ENCODE measurements at places on chromosomes 11 and 22.

DNA sequence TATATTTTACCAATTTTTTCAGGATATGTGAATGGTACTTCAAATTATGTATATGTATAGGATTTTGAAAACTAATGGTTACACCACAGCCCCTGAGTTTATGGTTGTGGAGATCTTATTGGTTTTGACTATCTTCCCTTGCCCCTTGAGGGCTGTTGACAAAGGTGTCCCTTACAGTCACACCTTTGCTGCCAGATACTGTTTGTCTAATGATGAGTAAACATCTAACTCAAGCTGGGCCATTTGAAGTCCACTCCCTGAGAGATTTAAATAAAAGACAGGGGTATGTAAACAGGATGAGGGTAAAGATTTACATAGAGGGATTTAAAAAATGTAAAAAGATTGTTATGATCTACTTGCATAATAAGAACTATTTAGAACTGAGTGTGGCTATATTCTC is 38.9 kb upstream of the LUZP2 start:
- no peak for DNase-seq

DNA sequence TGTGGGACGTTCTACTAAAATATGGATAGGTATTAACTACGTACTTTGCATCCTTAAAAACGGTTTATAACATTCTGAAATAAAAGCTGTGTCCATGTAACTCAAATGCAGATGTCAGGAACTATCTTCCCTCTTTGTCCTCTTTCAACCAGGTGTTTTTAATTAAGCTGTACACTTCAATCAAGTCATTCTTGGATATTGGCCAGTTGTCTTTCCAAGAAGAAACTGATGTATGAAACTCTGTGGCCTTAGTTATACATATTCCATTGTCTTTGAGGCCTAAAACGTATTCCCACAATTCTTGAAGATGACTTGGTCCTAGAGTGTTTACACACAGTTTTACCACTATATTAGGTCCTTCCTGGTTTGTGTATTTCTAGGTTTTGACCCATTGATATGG is 249.0 kb upstream of the CNTN5 start:
- no peak for DNase-seq

- no peak for DNase-seq
These were observed 77.7 kb downstream of the BRD1 start for GRCh38 chr22:49749885-49750510.

- DNase-seq = no peak
These were observed 193.7 kb downstream of the MIAT start for GRCh38 chr22:26851125-26851524.

GRCh38 chr11:20467487-20468185 is 80.1 kb downstream of the PRMT3 start:
- DNase-seq = no peak

DNA sequence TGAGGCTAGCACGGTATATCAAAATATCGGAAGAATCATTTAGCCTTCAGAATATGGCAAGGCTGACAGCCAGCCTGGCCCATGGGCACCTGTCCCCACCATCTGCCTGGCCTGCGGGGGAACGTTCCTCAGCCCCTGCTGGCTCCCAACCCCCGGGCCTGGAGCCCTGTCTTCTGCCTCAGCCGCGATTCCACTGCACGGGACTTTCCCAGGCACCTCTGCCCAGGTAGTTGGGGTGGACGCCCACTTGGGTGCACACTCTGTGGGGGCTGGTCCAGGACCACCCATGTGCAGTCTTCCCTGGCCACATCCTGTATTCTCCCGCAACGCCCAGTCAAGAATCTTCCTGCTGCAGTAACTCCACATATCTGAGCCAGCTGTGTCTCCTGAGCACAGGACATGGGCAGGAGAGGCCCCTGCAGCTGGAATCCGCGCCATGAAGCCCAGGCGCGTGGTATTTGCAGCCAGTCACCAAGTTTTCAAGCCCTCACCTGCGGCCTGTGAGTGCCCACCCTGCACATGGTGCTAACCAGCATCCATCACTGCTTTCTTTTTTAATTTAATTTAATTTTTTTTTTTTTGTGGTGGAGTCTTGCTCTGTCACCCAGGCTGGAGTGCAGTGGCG is 77.9 kb downstream of the KCNQ1 start:
- DNase-seq = no peak

- no peak for DNase-seq
These were observed 9.2 kb downstream of the PVALB start for GRCh38 chr22:36807627-36808026.

- DNase-seq = no peak
These were observed 1.4 kb upstream of the VSIG10L2 start for GRCh38 chr11:125944350-125945010.

DNA sequence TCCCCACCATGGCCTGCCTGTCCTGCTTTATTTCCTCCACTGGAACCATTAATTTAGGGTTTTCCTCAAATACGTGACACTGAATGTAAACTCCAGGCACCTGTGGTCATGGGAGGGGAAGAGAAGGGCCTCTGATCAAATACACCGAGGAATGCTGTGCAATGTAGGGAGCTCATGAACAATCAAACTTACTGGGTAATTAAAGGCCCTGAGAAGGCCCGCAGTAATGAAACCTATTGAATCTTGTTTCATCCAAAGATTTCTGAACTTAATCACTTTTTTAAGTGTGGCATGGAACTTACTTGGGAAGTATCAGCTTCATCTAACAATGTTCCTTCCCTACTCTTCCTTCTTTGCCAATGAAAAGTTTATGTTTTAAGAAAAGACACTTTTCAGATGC is 299.8 kb downstream of the MIAT start:
- no peak for DNase-seq

DNA sequence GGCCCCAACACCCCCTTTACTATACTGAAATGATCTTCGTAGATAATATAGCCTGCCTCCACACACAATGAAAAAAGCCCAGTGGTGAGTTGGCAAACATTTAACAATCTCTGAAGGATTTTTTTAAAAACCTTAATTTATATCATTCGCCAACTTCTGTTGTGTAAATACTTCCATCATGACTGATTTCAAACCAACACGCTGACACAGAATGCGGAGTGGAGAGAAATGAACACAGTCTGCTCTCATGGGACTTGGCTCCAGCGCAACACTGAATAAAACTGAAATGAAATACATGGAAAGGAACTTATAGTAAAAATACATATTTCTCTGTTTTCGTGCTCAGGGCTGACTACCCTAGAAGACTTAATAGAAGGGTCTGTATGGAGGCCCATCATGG is 61.3 kb upstream of the WNT11 start:
- DNase-seq = no peak

- no peak for DNase-seq
These were observed 730 bp downstream of the LMNTD2 start for GRCh38 chr11:559712-560304.

DNA sequence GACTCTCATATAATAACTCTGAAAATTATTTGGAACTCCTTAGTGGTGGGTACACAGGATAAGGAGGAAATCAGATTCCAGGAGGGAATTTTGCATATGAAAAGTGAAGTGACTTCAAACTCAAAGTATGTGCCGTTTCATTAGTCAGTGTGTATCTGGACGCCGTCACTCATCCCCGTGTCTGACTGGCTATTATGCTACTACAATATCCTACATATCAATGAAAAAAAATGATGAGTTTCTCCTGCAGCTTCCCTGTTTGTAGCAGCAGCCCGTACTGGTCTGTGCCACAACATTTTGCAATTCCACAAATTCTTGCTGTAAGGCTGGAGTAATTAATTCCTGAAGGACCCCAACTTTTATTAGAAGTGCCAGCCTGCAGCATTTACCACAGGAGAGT is 16.5 kb downstream of the WT1 start:
- no peak for DNase-seq

DNA sequence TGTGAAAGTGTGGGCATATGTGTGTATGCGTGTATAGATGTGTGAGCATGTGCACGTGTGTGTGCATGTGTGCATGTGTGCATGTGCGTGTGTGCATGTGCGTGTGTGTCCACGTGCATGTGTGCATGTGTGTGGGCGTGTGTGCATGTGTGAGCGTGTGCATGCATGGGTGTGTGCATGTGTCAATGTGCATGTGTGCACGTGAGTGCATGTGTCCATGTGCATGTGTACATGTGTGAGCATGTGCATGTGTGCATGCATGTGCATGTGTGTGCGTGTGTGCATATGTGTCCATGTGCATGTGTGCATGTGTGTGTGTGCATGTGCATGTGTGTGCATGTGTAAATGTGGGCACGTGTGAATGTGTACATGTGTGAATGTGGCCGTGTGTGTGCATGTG is 95.3 kb downstream of the ST3GAL4 start:
- no peak for DNase-seq

GRCh38 chr11:11157185-11157584 is 195.9 kb downstream of the CSNK2A3 start:
- DNase-seq = peak; percentile 36

Data from stimulated activated CD4-positive, alpha-beta T cell treated with anti-CD3 and anti-CD28 coated beads, Interleukin-2, amount 100 ng/mL, for 4 hours (primary cell).